ENCODE measurements at places on chromosomes 3 and 15.

DNA sequence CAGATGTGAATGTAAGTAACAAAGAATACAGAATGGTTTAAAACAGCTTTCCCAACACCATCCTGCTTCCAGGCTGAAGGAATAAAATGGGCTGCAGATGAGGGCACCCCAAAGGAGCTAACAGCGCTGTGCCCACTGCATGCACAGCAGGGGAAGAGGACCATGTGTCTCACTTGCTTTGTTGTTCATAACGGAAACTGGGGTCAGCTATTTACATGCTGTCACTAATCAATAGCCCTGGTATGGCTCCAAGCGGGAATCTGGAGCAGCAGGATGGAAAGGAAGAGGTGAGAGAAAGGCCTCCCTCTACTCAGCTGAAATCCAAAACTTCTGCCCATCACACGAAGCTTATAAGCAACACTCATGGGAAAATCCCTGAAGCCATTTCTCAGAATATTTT, 67.4 kb downstream of the TBC1D2B start:
- no peak for DNase-seq

DNA sequence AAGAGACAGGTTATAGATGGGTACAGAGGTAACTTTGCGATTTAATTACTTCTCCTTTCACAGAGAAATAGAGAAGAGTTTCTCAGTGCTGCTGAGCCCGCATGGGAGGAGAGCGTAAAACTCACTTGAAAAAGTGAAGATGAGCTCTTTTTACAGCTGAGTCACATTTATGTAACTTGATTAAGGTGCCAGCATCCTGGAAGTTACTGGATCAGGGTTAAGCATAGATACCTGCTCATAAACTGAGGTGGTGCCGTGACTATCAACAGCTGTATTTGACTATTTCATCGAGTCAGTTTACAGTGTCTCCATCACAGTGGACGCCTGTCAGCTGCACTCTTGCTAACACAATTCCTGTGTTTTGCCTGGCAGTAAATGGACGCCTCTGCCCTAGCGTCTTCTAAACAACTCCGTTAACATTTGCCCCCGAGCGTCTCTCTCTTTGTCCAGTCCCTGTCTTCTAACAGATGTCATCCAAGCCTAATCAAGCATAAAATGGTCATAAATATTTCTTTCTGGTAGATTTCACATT, 414.6 kb downstream of the FOXP1 start:
- DNase-seq = no peak

GRCh38 chr15:88252441-88252840, 4.1 kb downstream of the NTRK3 start:
- DNase-seq = no peak

DNA sequence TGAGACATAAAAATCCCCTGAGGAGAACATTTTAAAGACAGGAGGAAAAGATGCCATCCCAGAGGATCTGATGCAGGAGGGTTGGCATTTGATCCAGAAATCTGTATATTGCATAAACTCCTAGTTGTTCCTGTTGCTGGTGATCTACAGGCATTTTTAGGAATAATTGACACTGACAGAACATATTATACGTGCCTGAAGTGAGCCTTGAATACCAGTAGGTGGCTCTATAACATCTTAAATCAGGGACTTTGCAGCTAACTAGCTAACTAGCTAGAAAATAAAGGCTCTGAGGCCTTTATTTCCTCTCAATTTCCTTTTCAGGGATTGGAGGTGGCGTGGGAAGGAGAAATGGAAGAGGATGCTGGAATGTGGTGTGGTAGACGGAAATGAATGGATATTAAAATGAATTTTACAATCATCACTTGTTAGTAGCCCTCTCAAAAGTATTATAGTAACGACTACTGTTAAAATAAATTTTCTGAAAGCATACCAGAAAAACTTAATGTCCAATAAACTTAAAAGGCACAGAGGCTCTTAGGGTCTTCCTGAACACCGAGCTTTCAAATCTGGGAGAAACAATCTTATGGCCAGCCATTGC, 73.8 kb upstream of the ZBED2 start:
- DNase-seq = no peak

GRCh38 chr3:176692199-176692965, 504.9 kb downstream of the TBL1XR1 start:
- DNase-seq = no peak

- no peak for DNase-seq
Measured at GRCh38 chr3:66588340-66588847, 87.6 kb upstream of the LRIG1 start.

DNA sequence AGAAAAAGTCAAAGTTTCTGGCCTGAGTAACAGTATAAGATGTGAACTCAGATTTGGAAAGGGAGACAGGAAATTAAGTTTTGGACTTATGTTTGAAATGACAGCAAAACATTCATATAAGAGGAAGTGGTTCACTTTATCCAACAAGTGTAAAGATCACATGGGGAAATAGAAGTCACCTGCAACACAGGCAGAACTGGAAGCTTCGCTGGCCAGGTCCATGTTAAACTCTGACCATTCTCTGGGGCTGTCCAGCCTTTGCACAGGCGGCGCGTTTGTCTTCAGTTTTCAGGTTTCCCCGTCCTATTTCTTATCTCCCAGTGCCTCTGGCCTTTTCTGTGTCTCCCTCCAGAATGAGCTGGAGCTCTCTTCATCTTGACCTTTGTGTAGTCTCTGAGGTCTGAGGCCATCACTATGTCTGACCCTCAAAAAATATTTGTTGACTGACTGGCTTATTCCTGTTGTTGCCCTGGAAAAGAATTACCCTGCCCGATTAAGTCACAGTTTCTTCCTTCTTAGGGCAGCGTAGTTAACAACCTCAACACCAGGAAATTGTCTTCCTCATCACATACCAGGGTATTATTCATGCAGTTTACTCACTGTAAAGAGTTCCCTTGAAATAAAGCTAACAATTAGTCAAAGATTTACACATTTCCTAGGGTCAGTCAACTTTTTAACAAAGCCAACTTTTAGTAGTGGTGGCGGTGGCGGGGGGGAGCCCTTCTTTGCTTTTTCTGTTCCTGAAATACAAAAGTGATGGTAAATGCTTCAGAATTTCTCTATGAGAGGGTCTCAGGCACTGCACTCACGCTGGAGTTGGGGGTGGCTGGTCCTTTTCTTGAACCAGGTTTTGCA, 959 bp upstream of the RASA2 start:
- DNase-seq = no peak

GRCh38 chr15:35756623-35757022, 210.7 kb upstream of the DPH6 start:
- DNase-seq = no peak

GRCh38 chr3:46661776-46662766, 31.4 kb downstream of the ALS2CL start:
- DNase-seq = no peak

DNA sequence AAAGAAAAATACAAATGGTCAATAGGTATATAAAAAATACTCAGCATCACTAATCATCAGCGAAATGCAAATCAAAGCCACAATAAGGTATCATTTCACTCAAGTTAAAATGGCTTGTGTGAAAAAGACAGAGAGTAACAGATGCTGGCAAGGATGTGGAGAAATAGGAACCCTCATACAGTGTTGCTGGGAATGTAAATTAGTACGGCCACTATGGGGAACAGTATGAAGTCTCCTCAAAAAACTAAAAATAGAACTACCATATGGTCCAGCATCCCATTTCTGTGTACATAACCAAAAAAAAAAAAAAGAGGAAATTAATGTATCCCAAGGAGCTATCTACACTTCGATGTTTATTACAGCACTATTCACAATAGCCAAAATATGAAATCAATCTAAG, 98.1 kb upstream of the TGFBR2 start:
- DNase-seq = no peak

DNA sequence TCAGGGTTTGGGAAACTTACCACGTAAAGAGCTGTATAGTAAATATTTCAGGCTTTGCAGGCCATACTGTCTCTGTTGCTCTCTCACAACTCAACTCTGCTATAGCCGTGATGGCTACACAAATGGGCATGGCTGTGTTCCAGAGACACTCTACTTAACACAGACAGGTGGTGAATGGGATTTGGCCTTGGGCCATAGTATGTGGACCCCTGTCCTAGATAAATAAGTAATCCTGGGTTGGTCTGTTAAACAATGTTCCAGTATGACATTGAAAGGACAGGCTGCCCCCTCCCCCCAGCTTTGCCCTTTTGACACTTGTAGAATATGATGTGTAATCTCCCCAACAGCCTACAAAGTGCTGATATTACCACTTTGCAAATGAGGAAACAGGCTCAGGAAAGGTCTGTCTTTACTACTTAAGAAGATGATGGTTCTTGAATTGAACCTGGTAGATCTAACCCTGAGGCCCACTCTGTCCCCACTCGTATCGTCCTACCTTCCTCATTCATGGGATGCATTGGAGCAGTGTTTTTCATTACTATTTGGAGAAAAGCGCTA, 38.4 kb downstream of the SLCO3A1 start:
- DNase-seq = no peak

GRCh38 chr3:119924111-119925094, 142.5 kb downstream of the NR1I2 start:
- no peak for DNase-seq

DNA sequence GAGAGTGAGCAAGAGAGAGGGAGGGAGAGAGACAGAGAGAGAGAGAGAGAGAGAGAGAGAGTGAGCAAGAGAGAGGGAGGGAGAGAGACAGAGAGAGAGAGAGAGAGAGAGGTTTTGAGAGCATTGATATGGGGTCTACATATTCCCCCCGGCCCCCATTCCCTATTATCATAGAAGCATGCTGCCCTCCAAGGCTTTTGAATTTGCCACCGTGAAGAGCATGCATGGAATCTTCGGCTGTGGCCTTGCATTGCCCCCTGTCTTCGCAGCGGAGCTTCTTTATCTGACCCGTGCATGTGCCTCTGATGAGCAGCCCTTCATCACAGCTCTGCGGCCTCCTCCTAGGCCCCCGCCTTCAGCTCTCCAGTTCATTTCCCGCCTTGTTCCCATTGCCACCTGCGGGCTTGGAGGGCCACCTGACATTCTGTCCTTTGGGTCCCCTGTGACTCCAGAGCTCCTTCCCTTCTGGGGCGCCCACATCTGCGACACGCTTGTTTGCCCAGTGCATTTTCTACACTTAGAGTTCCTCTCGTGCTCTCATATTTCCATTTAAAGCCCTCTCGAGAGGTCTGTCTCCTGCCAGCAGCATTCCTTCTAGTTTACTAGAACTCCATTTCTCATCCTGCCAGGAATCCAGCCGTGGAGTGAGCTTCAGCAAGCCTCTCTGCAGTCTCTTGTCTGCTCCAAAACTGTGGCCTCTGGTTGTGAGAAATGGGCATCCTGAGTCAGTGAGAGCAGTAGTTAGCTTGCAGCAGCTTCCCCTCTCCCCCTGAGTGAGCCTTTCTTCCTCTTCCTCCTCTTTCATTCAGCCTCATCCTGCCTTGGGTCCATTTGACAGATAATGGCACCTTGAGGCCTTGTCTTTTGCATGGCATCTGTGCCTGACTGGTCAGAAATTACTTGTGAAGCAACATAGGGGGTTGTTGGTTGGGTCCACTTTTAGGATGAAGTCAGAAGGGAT, 25.3 kb downstream of the LPP start:
- DNase-seq = no peak

- no peak for DNase-seq
Measured at GRCh38 chr3:111244760-111245159, 173.1 kb downstream of the NECTIN3 start.

- no peak for DNase-seq
Measured at GRCh38 chr3:55543181-55543614, 56.1 kb upstream of the WNT5A start.

DNA sequence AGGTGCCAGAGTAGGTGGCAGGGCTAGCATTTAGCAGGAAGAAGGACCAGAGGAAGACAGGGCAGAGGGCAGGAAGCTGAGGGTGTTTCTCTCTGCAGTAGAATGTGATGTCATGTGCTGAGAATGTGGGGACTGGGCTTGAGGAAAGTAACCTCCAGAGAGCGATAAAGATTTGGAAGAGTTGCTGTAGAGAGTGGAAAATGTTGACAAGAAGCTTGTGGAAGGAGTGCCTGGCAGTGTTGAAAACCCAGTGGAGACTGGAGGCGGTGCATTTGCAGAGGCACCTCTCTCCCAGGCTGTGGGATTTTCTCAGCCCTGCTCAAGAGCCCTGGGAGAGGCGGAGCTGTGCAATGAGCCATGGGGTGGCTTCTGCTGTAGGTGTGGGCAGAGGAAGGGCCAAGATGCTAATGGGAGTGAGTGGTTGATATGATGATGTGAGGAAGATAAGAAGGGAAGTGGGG, 54.8 kb downstream of the MESD start:
- DNase-seq = no peak

- DNase-seq = no peak
Measured at GRCh38 chr3:59612444-59612715, 562.6 kb upstream of the CFAP20DC start.

GRCh38 chr3:59049671-59050331, at the start of gene CFAP20DC:
CFAP20DC (minus strand) TSS chr3:59050025; CDS start chr3:59049631, 394 bp downstream.
- DNase-seq = peak; percentile 88

GRCh38 chr3:126431103-126431534, 36.4 kb downstream of the CFAP100 start:
- DNase-seq = no peak

DNA sequence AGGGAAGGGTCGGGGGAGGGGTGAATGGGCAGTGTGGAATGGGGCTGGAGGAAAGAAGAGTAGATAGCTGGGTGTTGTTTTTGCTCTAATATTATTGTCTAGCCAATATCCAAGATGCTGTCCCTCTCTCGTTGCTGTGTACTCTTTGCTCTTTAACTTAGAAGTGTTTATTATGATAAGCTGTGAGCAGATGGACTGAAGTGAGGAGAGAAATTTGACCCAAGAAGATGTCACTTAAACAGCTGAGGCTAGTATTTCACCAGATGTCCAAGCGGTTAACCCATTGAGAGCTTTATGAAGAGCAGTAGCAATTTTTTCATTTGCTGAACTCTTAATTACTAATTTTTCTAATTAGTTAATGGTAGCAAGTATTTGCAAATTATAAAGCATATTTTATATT, 212.2 kb upstream of the TP63 start:
- no peak for DNase-seq

DNA sequence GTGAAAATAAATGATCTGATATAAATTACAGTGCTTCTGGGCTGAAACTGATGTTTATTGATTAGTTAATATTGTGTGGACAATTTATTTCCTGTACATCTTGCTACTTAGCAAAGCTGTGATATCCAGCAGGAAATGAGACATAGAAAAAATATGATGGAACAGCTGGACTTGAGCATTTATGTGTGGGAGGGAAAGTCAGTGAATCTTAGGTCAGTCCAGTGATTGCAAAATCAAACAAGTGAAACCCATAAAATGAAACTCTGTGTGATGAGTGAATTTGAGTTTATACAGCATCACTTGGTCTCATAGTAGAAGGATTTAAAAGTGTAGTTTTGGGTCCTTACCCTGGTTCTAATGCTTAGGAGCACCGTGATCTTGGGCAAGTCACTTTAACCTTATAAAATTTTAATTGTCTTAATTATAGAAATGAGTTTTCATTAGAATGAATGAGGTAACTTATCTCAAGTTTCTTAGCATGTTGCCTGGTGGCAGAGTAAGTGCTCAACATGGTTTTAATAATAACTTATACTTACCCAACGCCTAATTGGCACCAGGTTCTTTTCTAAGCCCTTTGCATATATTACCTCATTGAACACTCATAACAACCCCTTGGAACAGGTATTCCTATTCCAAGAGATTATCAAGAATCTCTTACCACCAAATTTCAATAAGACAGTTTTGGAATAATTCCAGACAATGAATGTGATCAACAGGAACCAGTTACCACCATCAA, 194.6 kb downstream of the ADAMTSL3 start:
- DNase-seq = no peak

GRCh38 chr3:15271785-15272381, 60.5 kb downstream of the SH3BP5 start:
- peak; percentile 60 for DNase-seq

Measured in stimulated activated CD4-positive, alpha-beta T cell treated with anti-CD3 and anti-CD28 coated beads, Interleukin-4, amount 100 ng/mL, for 4 hours (primary cell).